Calu3 (cell line): ENCODE measurements at places on chromosomes 3 and 15. TPM values are rescaled to one million over a fixed set of nuclear protein-coding genes. Genes with fewer than 3 reads are reported as not detected.

SNURF gene
- not detected in 2 replicates for total RNA-seq

DNA sequence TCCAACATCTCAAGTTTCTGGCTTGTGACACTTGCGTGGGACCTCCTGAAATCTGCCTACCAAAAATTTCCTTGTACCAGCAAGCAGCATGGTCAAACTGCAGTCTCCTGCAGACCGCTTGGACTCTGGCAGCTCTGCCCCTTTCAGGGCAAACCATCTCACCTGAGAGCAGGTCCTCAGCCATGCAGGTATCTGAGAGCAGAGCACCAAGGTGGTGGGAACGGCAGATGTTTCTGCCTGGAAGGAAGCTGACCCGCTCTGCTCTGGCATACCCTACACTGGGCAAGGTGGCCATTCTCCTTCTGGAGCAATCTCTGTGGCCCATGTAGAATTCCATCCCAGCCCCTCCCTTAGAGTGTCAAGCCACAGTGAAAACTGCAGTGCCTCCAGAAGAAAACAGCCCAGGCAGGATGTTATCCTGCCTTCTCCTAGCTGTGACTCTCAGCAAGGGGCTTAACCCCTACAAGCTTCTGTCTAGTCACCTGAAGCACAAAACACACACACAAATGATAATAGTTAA is 21.6 kb downstream of the MESD start:
- no peak for DNase-seq

WDR49 gene
- 1.4 and 2.2 TPM in 2 replicates for total RNA-seq

GRCh38 chr3:72679540-72680198 is 168.6 kb downstream of the SHQ1 start:
- DNase-seq: no peak

MYZAP gene
- 5.1 and 6.9 TPM in 2 replicates for total RNA-seq
